T-helper 17 cell (primary cell): ENCODE measurements at places on chromosomes 1 and 21.

GRCh38 chr21:32207406-32207716 is 71.5 kb downstream of the MIS18A start:
- no peaks in the 10 kb centered on the region for H3K36me3 ChIP-seq
- H3K4me1 ChIP-seq, result no peaks in the 10 kb centered on the region
- peaks cover 29% of the 10 kb centered on the region for H3K27me3 ChIP-seq
- no peak overlapping the region for H3K27ac ChIP-seq
- H3K4me3 ChIP-seq, result no peak overlapping the region
- no peak for DNase-seq

GRCh38 chr1:208177656-208178055 is 66.5 kb downstream of the PLXNA2 start:
- DNase-seq, result no peak
- no peaks in the 10 kb centered on the region for H3K4me1 ChIP-seq
- H3K27ac ChIP-seq, result no peak overlapping the region
- peaks cover 47% of the 10 kb centered on the region for H3K27me3 ChIP-seq
- H3K4me3 ChIP-seq, result no peak overlapping the region
- H3K36me3 ChIP-seq, result no peaks in the 10 kb centered on the region

DNA sequence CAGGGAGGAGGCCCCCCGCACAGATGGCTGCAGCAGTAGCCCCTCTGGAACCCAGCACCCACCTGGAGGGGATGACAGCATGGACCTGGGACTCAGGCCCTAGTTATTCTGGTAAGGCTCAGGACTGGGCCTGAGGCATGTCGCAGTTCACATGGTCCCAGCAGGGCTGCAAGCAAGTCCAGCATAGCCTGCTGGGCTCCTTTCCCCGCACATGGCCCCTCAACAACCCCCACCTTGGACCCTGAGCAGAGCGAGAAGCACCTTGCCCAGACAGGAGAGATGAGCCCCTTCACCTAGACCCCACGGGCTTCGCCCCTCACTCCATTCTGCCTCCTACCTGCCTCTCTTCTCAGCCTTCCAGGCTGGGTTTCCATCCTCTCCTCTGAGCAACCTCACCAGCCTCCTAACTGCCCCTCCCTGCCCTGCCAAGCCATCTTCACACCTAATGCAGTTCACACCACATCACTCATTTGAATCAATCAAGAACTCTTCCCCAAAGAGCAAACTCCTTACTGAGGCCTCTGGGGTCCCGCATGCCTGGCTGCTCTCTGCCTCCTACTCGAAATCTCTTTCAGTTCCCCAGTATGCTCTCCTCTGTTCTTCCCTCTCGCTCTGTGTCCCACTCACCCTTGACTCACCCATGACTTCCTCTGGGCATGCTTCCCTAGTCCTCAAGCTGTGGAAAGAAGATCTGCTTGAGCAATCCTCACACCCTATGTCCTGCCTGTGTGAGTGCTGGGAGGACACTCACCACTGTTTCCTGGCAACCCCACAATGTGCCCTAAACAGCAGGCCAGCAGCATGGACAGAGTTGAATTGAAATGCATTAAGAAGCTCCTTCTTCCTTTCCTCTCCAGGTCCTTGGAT is 9.4 kb upstream of the THEMIS2 start:
- no peaks in the 10 kb centered on the region for H3K27me3 ChIP-seq
- peaks cover 34% of the 10 kb centered on the region for H3K4me1 ChIP-seq
- H3K27ac ChIP-seq, result peak overlapping the region; percentile 96
- DNase-seq, result no peak
- peak overlapping the region; percentile 75 for H3K4me3 ChIP-seq
- no peaks in the 10 kb centered on the region for H3K36me3 ChIP-seq

DNA sequence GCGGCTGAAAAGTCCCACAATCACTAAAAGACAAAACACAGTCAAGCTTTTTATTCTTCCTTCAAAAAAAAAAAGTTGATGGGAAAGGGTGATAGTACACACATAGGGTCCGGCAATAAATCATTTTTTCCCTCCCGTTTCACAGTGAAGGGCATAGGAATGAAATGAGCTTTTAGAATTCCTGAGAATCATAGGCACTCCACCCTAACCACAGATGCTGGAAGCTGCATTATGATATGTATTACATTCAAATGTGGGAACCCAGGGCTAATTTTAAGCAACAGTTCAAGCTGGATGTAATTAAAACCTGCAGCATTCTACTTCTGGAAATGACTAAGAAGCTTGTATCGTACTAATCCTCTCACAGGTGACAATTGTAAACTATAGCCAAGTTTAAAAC is 75.7 kb upstream of the KCNJ15 start:
- no peak overlapping the region for H3K4me3 ChIP-seq
- H3K36me3 ChIP-seq, result no peaks in the 10 kb centered on the region
- peaks cover 14% of the 10 kb centered on the region for H3K27me3 ChIP-seq
- H3K27ac ChIP-seq, result no peak overlapping the region
- no peaks in the 10 kb centered on the region for H3K4me1 ChIP-seq
- DNase-seq, result no peak

DNA sequence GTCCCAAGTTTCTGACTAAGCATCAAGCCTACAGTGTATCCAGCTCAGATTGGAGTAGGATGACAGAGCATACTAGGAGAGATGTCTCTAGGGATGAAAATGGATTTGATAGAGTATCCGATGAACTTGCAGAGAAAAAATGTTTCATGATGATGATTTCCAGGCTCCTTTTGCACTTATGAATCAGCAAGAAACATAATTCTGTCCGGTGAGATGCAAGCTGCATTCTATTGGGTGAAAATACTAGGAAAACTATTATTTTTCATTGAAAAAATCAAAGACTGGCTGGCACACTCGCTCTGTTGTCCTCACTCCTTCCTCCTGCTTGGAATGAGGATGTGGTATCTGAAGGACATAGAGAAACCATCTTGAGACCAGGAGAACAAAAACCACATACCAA is 35.4 kb upstream of the RAB3GAP2 start:
- H3K27me3 ChIP-seq, result peaks cover 24% of the 10 kb centered on the region
- H3K27ac ChIP-seq, result no peak overlapping the region
- no peak for DNase-seq
- no peak overlapping the region for H3K4me3 ChIP-seq
- no peaks in the 10 kb centered on the region for H3K4me1 ChIP-seq

DNA sequence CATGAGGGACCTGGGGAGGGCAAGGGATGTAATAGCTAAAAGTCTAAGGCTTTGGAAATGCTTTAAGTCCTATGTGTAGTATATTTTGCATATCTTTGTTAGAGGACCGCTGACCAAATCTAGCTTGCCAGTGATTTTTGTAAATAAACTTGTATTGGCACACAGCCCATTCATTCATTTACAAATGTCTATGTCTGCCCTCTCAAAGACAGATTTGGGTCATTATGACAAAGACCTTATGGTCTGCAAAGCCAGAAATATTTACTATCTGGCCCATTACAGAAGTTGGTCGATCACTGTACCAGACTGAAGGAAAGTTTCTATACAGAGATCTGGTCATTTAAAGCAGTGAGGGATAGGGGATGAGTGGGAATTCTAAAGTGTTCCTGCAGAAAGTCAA is 120.1 kb upstream of the RAVER2 start:
- no peak overlapping the region for H3K4me3 ChIP-seq
- H3K27ac ChIP-seq, result no peak overlapping the region
- H3K4me1 ChIP-seq, result peaks cover under 1% of the 10 kb centered on the region
- no peaks in the 10 kb centered on the region for H3K36me3 ChIP-seq
- no peak for DNase-seq
- H3K27me3 ChIP-seq, result peaks cover 25% of the 10 kb centered on the region

- peaks cover 2% of the 10 kb centered on the region for H3K36me3 ChIP-seq
- DNase-seq, result no peak
- H3K27ac ChIP-seq, result no peak overlapping the region
- H3K4me1 ChIP-seq, result peaks cover 2% of the 10 kb centered on the region
Measured at GRCh38 chr1:61519631-61520030, 205.3 kb downstream of the TM2D1 start.

DNA sequence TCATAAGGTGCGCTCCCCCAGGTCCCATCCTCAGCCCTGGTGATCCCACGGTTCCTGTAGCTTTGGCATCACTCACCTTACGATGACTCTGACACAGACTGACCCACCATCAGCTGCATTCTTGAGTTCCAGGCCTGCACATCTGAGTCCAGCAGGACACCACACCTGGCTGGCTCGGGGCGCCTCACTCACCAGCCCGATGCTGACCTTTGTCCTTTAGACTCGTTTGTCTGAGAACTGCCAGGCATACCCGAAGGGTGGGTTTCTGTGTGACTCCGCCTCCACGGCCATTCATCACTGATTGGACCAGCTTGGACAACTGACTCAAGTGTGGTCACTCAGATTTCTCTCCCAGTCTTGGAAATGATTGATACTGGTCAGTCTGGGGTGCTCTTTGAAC is 129.4 kb upstream of the CSF3R start:
- H3K36me3 ChIP-seq, result no peaks in the 10 kb centered on the region
- no peak overlapping the region for H3K27ac ChIP-seq
- peaks cover 10% of the 10 kb centered on the region for H3K27me3 ChIP-seq
- DNase-seq, result no peak
- peaks cover 3% of the 10 kb centered on the region for H3K4me1 ChIP-seq

DNA sequence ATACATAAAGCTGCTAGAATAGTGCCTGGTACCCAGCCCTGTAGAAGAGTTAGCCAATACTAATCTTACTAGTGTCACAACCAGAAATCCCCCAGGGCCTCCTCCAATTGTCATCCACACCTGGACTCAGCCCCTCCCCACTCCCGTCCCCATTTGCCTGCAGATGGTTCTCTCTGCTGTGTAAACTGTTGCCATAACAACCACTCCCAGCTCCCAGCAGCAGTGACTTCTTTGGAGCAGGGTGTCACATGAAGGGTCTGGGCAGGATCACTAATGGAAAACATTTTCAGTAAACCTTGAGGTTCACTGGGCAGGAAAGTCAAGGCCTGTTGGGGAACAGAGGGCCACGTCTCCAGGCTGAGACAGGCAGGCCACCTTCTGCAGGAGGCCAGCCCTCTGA is 126.0 kb upstream of the IPO9 start:
- H3K4me1 ChIP-seq, result peaks cover 5% of the 10 kb centered on the region
- H3K27ac ChIP-seq, result no peak overlapping the region
- H3K4me3 ChIP-seq, result no peak overlapping the region
- H3K27me3 ChIP-seq, result peaks cover 7% of the 10 kb centered on the region

- no peak overlapping the region for H3K4me3 ChIP-seq
- peaks cover 6% of the 10 kb centered on the region for H3K4me1 ChIP-seq
- no peak overlapping the region for H3K27ac ChIP-seq
- no peak for DNase-seq
- H3K36me3 ChIP-seq, result peaks cover 5% of the 10 kb centered on the region
Measured at GRCh38 chr1:21539933-21540332, 30.7 kb downstream of the ALPL start.

DNA sequence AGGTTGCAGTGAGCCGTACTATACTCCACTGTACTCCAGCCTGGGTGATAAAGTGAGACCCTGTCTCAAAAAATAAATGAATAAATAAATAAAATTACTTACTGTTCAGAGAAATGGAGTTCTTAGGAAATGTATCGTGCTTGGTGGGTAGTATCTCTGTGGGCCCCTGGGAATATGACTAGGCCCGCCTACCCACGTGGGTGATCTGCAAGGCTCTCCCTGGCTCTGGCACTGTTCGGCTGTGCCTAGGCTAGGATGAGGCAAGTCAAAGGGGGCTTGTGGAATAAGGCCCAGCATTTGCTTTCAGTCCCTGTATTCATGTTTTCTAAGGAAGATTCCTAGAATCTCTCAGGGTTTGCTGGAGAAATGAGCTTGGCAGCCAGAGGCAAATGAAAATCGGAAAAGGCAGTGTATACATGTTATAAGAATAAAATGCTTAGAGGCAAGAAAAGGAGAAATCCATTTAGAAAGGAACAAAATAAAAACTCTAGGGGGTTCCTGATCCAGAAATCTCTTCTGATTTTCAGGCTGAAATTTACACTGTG is 4.5 kb upstream of the CSRP1 start:
- H3K36me3 ChIP-seq, result peaks cover 11% of the 10 kb centered on the region
- no peak overlapping the region for H3K27ac ChIP-seq
- DNase-seq, result no peak
- no peak overlapping the region for H3K4me3 ChIP-seq

DNA sequence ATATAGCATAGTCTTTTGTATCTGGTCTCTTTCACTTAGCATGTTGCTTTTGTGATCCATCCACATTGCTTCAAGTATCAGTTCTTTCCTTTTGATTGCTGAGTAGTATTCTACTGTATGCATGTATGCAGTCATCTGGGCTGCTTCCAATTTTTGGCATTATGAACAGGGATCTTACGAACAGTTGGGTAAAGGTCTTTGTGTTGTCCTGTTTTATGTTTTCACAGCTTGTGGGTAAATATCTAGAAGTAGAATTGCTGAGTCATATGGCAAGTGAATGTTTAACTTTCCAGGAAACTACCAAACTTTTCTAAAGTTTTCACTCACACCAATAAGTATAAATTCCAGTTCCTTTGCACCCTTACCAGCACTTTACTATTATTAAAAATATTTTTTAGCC is 60.9 kb downstream of the LHX4 start:
- no peaks in the 10 kb centered on the region for H3K27me3 ChIP-seq
- H3K36me3 ChIP-seq, result peaks cover 8% of the 10 kb centered on the region
- no peak overlapping the region for H3K27ac ChIP-seq
- no peak overlapping the region for H3K4me3 ChIP-seq

DNA sequence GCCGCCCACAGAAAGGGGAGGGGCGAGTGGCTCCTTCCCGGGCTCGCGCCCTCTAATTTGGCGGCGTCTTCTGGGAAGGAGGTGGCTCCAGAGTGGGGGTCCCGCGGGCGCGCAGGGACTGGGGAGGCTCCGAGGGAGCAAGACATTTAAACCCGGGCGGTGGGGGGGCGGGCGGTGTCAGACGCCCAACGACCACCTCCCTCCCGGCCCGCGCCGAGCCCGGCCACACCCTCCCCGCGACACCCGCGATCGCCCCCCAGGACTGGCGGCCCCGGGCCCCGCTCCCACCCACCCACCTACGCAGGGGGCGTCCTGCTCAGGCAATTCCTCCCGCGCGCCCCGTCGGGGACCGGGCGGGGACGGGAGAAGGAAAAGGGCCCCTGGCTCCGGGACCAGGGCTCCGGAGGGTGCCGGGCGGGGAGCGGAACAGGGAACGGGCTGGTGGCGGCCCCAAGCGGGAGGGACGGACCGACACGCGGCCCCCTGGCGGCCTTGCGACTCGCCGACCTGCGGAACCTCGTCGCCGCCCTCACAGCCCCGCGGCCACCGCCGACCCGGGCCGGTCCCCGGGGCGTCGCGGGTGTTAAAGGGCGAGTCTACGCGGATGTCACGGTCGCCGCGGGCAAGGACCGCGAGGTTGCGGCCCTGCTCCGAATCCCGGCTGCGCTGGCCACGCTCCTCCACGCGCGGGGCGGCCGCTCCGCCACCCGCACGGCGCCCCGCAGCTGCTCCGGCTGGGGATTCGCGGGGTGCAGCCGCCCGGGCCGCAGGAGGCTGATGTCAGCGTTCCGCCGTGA is 94.0 kb upstream of the FMN2 start:
- H3K4me3 ChIP-seq, result peak overlapping the region; percentile 66
- H3K4me1 ChIP-seq, result peaks cover 5% of the 10 kb centered on the region
- DNase-seq, result no peak
- peaks cover 70% of the 10 kb centered on the region for H3K27me3 ChIP-seq

GRCh38 chr1:18249631-18250030 is 142.0 kb downstream of the IGSF21 start:
- H3K27ac ChIP-seq, result no peak overlapping the region
- H3K27me3 ChIP-seq, result peaks cover 13% of the 10 kb centered on the region
- DNase-seq, result no peak
- H3K4me3 ChIP-seq, result no peak overlapping the region
